ENCODE measurements at places on chromosomes 1 and 21.
A peak's percentile ranks its signal among the peaks of the same experiment; 100 is the strongest.

DNA sequence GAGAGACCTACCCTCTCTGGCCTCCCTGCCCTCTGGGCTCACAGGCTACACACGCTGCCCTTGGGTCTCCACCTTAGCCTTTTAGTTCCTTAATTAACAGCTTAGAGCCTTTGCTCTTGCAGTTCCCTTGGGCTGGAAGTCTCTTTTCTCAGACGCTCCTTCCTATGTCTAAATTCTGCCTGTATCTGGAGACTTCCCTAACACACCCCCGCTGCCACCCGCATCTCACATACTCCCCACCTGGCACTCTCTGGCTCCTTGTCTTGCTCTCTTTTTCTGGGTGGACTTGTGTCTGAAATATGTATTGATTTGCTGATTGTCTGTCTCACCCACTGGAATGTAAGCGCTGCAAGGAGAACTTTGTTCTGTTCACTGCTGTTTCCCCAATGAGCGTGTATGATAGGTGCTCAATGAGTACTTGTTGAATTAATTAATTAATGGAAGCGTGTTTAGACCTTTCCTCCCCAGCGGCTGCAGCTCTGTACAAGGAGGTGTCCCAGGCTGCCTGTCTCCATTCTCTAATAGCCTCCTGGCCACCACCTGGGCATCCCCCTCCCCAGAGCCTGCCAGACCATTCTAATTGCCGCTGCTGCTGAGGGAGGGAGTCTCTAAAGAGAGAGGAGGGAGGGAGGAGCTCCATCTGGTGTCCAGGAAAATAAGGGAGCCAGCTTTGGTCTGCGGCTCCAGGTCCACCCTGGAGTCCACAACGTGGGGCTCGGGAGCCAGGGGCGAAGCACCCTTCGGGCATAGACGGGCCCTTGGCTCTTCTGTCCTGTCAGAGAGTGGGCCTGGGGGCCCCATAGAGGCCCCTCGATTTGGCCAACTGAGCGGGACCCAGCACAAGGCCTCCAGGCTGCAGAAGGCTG is 95.4 kb downstream of the RNF220 start:
- DNase-seq = peak; percentile 27

DNA sequence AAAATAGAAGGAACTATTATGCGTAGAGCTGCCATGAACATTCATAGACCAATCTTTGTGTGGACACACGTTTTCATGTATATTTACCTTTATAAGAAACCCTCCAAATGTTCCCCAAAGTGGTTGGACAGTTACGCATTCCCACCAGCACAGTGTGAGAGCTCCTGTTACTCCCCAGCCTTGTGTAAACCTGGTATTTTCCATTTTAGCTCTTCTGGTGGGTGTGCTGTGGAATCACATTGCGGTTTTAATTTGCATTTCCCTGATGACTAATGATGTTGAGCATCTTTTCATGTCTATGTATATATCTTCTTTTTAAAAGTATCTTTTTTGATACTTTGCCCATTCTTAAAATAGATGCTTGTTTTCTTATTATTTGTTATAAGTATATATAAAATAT is 3.2 kb upstream of the UBASH3A start:
- DNase-seq = no peak

DNA sequence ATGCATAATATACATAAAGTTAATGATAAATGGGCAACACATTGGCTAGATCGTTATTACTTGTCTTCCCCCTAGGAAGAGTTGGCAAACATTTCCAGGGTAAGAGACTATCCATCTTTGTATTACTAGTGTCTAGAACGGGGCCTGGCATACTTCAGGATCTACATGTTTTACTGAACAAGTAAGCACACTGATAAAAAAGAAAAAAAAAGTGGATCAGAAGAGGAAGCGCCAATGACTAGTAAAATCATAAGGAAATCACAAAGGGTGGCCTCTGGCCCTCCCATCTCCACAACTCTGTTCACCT is 482 bp downstream of the TM2D1 start:
- no peak for DNase-seq

DNA sequence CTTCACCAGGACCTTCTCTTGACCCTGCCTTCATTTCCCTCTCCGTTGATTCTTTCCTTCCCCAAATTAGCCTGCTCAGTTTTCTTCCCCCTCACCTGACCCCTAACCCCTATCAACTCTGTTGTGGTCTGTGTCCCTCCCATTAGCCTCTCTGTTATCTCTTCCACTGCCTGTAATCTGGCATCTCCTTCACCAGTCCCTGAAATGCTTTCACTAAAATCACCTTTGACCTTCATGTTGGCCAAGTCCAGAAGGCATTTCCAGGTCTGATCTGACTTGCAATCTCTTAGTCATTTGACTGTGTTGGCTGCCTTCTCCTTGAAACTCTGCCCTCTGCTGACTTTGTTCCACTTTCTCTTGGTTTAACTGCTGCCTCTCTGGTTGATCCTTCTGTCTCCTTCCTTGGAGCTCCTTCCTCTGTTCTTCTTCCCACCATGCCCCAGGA is 28.2 kb downstream of the ATP8B2 start:
- DNase-seq = peak; percentile 35

- no peak for DNase-seq
Observed at GRCh38 chr1:67489643-67490042, 59.4 kb upstream of the SERBP1 start.

DNA sequence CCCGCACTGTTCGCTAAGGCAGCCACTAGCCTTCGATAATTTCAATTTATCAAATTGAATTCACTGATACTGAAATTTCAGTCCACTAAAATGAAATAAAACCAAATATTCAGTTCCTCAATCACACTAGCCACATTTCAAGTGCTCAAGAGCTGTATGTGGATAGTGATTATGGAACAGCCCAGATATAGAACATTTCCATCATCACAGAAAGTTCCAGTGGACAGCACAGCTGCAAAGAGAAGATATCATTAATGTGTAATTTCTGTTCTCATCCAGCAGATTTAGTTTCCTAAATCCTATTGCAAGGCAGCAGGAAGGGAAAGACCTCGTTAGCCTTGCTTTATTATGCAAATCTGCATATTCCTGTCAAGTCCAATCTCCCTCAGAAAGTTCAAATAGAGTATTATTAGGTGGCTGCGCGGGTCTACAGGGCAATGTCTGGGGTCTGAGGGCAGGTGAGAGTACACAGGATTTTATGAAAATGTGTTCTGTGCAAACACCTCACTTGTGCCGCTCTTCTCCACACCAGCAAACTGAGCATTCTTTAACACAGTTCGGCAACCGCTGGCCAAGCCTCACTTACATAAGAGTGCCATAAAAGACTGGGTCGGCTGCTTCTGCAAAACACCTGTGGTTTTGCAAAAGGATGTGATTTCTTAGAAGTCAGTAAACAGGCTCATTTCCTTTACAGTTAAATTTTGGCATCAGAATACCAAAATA is 22.4 kb downstream of the CAPZB start:
- DNase-seq = no peak

DNA sequence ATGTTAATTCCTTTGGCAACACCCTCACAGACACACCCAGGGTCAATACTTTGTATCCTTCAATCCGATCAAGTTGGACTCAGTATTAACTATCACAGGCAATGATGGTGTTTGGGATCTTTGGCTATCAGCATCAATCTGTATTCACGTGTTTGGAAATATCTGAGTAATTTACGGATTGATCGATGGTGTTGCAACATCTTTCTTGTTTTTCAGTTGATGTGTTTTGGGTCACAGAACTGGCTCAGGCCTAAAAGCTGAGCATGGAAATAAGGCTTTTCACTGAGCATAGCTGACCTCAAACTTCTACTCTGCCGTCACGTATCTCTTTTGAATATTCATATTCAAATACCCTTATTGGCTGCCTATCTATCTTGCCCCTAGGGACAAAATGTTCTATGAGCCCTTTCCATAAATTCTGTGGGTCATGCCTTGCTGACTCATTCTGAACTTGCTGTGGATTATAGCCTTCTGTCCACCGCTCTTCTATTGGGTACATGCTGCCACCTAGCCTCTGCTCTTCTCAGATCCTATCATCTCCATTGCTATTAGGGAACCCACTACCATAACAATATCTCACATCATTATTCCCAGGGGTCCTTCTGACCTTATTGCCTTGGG is 156.0 kb downstream of the PDE4B start:
- DNase-seq = peak; percentile 36

- peak; percentile 62 for DNase-seq
Observed at GRCh38 chr21:20997636-20998455, at the start of gene NCAM2. TSS of gene NCAM2 (plus strand) at chr21:20998409.
